ENCODE measurements at places on chromosomes 1 and 21.

DNA sequence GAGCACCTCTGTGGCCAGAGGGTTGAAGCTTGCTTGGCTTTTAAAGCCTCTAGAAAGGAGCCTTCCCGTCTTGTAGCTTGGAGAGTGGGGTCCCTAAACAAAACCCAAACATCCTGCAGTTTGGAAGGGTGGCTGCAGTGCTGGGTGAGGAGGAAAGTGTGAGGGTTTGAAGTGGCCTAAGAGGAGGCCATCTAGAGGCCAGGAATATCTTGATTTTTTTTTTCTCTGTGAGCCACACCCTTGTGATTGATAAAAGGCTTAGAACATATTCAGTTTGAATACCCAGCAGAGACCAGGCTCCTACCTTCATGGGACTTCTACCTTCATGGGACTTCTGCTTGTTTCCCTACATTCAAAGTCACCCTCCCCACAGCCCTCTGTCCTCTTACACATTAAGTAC lies 37.3 kb upstream of the PIGV start:
- DNase-seq: no peak

- peak; percentile 68 for DNase-seq
These were observed 26.1 kb downstream of the PKP1 start for GRCh38 chr1:201309416-201309815.

DNA sequence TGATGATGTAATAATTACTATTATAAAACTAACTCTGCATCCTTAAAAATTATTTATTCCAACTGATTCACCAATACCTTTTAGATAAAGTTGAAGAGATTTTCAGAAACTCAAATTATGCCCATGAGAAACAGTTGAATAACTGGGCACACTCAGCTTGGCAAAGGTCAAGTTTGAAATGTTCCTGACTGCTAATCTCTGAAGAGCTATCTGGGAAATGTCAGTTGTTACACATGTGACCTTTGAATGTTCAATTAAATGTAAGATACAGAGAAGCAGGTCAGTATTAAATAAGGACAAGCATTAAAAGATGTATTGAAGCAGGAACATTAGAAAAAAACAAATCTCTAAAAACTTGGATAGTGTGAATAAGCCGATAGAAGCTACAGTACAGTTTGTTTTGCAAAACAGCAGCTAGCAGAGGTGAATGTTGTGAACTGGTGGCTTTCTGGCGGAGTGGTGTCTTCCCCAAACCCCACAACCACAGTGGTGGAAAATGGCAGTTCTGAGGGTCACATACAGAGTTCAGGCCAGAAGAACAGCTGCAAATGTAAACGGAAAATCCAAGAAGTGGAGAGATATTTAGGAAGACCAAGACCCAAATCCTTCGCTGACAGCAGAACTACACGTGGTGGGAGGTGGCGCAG lies 61.9 kb upstream of the SLC5A9 start:
- no peak for DNase-seq

GRCh38 chr1:151819976-151820623 lies 11.5 kb downstream of the RORC start:
- no peak for DNase-seq

DNA sequence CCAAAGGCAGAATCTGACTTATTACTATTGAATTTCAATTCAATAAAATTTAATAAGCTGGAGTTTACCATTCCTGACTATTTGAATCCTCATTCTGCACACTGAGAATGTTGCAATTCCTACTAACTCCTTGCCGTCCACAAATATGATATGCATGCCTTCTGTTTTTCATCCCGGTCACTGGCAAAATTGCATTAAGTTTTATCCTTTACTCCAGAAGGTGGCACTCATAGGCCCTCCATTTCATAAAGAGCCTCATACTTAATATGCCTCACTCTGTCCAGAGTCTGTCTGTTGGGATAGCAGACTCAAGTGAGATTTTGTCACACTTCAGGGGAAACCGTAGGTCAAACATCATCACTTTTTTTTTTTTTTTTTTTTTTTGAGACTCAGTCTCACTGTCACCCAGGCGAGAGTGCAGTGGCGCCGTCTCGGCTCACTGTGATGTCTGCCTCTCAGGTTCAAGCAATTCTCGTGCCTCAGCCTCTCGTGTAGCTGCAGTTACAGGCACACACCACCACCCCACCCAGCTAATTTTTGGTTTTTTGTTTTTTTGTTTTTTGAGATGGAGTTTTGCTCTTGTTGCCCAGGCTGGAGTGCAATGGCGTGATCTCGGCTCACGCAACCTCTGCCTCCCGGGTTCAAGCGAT lies 27.3 kb downstream of the F11R start:
- no peak for DNase-seq

DNA sequence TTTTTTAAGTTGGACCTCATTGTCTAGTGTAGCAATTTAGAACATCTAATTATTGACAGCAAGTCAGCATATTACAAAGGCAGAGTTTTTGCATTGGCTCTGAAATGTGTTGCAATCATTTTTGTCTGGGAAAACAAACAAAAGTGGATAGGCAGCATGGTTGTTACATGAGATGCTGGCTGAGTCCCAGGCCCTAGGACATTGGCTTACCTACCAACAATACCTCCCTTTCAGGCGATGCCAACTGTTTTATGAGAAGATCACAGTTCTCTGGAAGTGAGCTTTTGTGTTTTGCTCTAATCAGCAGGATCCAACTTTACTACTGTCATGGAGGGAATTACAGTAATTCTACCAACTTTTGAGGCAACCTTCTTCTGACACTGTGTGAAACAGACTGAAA lies 71.5 kb upstream of the CXADR start:
- DNase-seq: peak; percentile 41

DNA sequence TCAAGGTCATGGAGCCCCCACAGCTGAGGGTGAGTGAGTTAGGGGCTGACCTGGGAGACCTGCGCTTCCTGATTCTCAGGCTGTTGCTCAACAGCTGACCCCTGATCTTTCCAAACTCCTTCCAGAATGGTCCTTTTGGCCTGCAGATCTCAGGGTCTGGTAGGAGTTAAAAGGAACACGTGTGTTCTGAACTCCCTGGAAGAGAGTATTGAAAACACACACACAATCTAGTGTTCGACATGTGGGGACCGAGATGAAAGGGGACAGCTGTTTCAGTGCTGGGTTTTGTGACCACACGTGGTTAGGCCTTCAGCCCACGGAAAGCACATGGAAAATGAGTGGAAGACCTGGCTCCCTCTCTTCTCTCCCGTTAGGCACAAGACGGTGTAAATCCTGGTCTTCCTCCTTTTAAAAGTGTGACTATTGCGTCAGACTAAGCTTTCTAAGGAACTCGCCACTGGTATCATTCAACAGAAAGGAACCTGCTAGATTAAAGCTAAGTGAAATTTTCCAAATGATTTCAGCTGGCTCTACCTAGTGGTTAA lies 49.6 kb downstream of the RUNX1 start:
- DNase-seq: no peak

GRCh38 chr1:87915771-87916170 lies 587.1 kb downstream of the LMO4 start:
- DNase-seq: no peak

GRCh38 chr1:154221278-154222001 lies 685 bp downstream of the UBAP2L start:
- peak; percentile 29 for DNase-seq

GRCh38 chr1:85450832-85451231 lies 14.1 kb downstream of the DDAH1 start:
- DNase-seq: peak; percentile 46

Data from LoVo (cell line).